ENCODE measurements at places on chromosomes 1 and 21.

DNA sequence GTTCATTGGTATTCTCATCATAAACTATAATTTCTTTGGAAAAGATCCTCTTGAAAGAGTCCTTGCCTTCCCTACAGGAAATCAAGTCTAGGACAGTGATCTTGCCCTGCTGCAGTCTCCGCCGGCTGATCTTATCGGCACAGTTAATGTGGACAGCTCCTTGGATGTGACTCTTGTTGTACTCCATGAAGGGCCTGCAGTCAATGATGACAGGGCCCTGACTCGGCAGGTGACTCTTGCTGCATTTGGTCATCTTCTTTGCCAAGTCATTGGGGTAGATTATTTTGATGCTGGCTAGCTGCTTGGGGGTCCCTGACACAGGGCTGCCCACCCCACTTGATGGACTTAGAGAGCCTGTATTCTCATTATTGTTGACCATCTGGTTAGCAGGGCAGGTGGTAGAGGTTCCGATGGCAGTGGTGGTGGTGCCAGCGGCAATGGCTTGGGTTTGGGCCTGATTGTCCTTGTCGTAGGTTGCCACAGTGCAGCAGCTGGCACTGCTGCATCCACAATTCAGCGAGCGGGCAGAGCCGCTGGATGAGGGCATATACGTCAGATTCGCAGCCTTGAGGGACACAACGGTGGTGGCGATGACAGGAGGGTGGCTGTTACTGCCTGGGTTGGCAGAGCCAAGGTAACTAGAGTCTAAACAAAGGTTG lies 2.7 kb downstream of the DUSP10 start:
- no peak for DNase-seq

DNA sequence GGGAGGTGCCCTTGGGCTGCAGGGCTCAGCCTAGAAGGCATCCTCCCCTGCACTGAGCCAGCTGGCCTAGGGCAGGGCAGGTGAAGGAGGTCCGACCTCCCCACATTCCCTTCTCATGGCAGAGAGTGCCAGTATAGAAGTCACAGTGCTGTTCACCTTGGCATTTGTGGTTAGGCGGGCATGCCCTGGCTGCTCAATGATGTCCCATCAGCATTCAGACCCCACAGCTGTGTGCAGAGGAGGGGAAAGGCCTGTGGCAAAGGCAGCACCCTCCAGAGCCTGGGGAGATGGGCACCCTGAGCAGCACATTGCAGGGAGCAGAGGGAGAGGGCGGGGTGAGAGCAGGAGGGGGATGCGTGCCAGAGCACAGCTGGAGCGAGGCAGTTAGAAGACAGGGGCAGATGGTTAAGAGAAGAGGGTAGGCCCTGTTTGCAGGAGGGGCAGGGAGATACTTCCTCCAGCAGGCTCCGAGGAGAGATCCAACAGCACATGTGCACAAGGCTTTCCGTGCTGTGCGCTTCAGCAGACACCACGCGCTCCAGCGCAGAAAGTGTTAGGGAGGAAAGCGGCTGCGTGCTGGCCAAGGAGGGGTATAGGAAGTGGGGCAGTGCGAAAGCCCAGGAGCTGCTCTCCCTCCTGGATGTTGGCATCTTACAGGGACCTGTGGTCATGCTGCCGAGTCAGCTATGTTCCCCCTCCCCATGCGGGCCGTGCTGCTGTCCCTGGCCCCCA lies 43.7 kb upstream of the COL6A1 start:
- no peak for DNase-seq

- no peak for DNase-seq
These were observed 213.8 kb downstream of the SIPA1L2 start for GRCh38 chr1:232416026-232416568.

DNA sequence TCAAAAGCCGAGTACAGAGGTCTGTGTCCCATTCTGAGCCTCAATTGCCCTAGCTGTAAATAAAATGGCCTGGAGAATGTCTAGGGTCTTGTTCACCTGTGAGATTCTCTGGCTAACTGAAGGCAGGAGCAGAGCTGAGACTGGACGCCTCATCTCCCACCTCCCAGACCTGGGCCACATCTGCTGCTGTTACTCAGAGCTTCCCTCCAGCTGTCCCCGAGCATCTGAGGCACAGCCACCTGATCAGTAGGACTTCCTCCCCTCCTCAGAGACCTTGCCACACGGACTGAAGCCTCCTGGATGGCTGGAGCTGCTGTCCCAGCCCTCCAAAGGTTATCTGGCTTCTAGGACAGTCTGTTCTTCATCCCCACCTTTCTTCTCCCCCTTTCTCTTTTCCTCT lies 62.4 kb downstream of the TMEM53 start:
- no peak for DNase-seq

DNA sequence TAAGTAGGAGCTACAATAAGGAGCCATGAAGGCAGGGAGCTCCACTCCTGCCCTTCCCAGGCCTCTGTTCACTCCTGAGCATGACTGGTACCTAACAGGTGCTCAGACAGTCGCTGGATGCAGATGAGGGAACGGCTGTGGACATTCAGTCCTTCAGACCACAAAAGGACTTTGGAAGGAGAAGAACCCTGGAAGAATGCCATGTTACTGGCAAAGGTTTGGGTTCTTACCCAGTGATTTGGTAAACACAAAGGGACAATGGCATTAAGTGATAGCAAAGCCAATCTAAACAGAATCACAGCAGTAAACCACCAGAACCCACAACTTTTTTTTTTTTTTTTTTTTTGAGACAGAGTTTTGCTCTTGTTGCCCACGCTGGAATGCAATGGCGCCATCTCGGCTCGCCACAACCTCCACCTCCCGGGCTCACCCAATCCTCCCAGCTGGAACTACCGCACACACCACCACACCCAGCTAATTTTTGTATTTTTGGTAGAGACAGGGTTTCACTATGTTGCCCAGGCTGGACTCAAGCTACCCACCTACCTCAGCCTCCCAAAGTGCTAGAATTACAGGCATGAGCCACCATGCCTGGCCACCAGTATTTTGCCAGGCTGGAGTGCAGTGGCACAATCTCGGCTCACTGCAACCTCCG lies 7.5 kb upstream of the CBR3 start:
- no peak for DNase-seq

DNA sequence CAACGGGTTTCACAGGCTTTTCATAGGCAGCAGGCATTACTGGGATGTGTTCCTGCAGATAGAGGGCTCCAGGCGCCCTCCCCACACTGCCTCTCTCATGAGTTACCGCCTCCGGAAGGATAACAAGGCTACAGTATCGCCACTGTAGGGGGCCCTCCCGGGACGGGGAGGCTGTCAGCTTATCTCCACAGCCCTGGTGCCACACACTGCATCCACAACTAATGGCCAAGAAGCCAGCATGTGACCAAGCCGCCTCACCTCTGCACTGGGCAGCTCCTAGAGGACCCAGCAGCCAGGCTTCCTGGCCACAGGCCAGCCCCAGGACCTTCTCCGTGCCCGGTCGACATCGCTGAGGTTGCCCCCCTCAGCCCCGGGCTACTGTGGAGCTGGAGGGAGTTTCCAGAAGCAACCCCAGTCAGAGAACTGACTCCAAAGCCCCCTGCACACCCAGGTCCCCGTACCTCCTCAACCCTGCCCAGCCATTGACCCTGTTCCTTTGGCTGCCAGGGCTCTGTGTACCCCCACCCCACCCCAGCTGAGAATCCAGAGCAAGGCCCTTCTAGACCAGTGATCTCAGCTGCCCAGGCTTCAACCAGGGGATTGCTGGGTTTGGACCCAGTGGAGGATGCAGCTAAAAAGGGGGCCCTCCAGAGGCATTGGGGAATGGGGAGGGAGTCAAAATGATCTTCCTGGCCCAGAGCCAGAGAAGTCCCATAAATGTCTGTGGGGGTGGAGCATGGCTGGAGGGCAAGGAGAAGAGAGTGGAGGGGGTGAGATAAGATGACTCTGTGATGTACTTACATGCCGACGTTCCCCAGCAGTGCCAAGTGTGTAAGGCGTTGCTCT lies 45.0 kb downstream of the NEK2 start:
- no peak for DNase-seq

All from A549 (cell line).